Caco-2 (cell line): ENCODE measurements at places on chromosomes 12 and 14.

DNA sequence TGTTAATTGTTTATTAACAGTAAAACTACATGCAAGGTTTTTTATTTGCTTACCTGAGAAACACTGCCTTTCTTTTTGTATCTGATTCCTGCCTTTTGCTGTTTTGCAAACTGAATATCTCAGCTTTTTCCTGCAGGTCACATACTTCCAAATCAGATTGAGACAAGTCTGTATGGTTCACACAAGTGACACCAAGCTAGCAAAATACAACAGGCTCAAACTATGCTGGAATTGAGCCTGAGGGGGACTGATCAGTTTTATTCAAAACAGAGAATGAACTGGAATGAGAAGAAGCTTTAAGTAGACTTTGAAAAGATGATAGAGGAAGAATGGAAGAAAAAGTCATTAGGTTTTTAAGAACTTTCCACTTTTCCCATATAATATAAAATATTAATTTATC lies 12.2 kb upstream of the CDK17 start:
- H3K4me1 ChIP-seq = peaks cover 8% of the 10 kb centered on the region
- no peak overlapping the region for H3K4me3 ChIP-seq
- DNase-seq = no peak
- H3K36me3 ChIP-seq = no peaks in the 10 kb centered on the region
- H3K27me3 ChIP-seq = no peaks in the 10 kb centered on the region
- no peak overlapping the region for H3K27ac ChIP-seq

DNA sequence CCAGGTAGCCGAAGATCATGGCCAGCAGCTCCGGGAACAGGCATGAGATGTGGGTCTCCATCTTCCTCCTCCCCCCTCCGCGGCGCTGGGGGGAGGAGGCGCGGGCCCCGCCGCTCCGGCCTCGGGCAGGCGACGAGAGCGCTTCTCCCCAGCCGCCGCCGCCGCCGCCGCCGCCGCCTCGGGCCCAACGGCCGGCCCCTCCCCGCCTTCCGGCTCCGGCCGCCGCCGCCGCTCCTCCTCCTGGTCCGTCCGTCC lies 448 bp downstream of the FBXL14 start:
- peak overlapping the region; percentile 51 for H3K4me3 ChIP-seq
- H3K36me3 ChIP-seq = peaks cover 3% of the 10 kb centered on the region; the same call in 1 of the 2 replicates
- peak; percentile 71 for DNase-seq
- no peak overlapping the region for H3K27ac ChIP-seq

- peaks cover 2% of the 10 kb centered on the region for H3K27me3 ChIP-seq
- H3K27ac ChIP-seq = no peak overlapping the region
- no peak overlapping the region for H3K4me3 ChIP-seq
- H3K4me1 ChIP-seq = no peaks in the 10 kb centered on the region
- DNase-seq = no peak
- H3K36me3 ChIP-seq = no peaks in the 10 kb centered on the region
These were observed 150.8 kb downstream of the HELB start for GRCh38 chr12:66453120-66453519.

DNA sequence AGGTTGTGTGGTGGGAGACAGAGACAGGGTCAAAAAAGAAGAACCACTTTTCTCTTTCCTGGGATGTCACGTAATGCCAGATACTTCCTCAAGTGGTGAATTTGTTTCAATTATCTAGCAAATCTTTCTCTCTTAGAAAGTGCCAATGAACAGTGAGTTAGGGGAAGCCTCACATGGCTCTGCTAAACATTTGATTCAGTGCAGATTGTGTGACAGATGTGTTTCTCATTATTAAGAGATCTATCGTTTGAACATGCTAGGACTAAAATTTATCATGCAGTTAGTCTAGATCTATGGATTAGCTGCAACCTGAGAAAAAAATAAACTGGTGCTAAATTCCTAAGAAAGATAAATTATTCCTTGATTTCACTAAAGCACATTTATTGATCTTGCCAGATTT lies 247.8 kb downstream of the MDGA2 start:
- no peak overlapping the region for H3K27ac ChIP-seq
- H3K36me3 ChIP-seq = no peaks in the 10 kb centered on the region
- no peak overlapping the region for H3K4me3 ChIP-seq
- H3K4me1 ChIP-seq = no peaks in the 10 kb centered on the region
- no peaks in the 10 kb centered on the region for H3K27me3 ChIP-seq

DNA sequence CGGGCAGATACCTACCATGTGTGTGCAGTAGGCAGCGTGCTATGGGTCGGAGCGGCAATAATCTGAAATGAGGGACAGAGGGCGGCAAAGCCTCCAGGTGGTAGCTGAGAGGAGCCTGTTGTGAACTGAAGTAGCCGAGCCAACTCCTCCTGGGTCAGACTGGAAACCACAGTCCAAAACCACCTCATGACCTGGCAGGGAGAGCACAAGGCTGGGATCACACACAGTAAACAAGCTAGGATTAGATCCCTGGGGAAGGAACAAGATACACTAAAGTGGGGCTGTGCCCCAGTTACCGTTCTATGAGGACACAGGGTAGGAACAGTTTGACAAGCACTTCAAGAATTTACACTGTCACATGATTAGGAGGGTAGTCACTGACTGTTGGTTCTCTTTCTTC lies 49.0 kb downstream of the AREL1 start:
- H3K27me3 ChIP-seq = no peaks in the 10 kb centered on the region
- no peaks in the 10 kb centered on the region; the same call in none of the 2 replicates for H3K36me3 ChIP-seq
- no peak overlapping the region for H3K27ac ChIP-seq
- no peak overlapping the region for H3K4me3 ChIP-seq
- H3K4me1 ChIP-seq = no peaks in the 10 kb centered on the region

- H3K27me3 ChIP-seq = no peaks in the 10 kb centered on the region
- no peaks in the 10 kb centered on the region for H3K4me1 ChIP-seq
- DNase-seq = no peak
- no peak overlapping the region for H3K4me3 ChIP-seq
These were observed 61.3 kb downstream of the ADCK1 start for GRCh38 chr14:77861201-77861600.

DNA sequence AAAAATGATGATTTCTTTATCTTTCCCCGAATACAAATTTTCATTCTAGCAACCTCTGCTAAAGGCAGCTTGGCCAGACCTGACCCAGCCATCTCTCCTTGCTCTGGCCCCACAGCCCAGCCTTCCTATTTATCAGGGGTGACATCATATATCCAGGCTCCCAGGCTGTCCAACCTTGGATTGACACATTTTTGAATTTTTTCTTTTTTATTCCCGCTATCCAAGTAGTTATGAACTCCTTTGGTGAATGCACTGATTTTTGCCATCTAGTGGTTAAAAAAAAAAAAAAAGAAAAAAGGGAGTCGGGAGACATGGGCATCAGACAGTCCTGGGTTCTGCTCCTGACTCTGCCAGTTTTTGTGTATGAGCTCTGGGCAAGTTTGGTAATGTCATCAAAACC lies 120.5 kb downstream of the PTPN11 start:
- H3K27me3 ChIP-seq = no peaks in the 10 kb centered on the region
- H3K27ac ChIP-seq = no peak overlapping the region
- H3K36me3 ChIP-seq = no peaks in the 10 kb centered on the region
- no peak for DNase-seq
- H3K4me1 ChIP-seq = no peaks in the 10 kb centered on the region

DNA sequence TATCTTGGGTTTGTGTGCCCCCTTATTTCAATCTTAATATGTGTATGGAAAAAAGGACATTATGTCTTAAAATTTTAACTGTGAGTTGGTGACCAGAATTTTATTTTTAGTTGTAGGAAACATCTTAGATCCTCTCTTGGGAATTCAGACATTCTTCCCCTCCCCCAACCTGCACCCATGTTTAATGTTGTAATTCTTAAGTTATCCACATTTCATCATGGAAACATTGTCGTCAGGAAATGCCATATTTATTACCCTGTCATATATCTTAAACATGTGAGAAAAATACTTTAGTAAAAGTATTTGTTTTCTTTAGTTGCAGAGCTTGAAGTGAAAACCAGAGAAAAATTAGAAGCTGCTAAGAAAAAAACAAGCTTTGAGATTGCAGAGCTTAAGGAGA lies 30.3 kb downstream of the YEATS4 start:
- no peak overlapping the region for H3K27ac ChIP-seq
- peaks cover 21% of the 10 kb centered on the region for H3K4me1 ChIP-seq
- H3K27me3 ChIP-seq = no peaks in the 10 kb centered on the region
- no peak for DNase-seq
- H3K36me3 ChIP-seq = no peaks in the 10 kb centered on the region; the same call in 1 of the 2 replicates
- no peak overlapping the region for H3K4me3 ChIP-seq

DNA sequence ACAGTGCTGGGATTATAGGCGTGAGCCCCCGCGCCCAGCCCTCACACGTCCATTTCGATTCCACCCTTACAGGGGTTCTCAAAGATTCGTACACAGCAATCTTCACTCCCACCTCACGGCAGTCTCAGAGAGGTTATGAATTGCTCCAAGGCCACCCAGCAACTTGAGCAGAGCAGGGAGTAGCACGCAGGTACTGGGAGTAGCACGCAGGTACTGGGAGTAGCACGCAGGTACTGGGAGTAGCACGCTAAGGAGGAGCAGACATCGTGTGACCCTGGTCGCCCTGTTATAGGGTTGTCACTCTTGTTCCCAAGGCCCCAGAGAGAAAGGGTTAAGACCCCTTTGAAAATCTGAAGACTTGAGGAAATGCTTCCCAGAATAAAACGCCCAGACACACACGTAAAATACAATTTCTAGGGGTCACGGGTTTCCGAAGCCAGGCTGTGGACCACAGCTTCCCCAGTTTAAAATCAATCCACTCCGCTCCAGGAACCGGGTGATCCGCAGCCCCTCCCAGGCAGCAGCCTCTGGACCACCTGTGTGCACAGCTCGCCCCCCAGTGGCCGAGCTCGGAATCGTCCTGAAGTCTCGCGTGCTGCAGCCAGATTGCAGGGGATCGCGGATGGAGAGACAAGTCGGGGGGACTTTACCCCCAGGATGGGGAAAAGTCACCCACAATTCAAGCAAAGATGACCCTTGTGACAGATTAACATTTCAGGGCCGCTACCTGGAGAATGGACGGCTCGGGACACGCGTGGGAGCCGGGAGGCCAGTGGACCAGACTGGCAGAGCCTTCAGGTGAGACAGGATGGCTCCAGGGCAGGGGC lies 92.0 kb downstream of the SCARB1 start:
- H3K4me1 ChIP-seq = peaks cover 22% of the 10 kb centered on the region; the same call in 1 of the 2 replicates
- H3K27ac ChIP-seq = peak overlapping the region; percentile 9
- H3K36me3 ChIP-seq = no peaks in the 10 kb centered on the region
- peak; percentile 78 for DNase-seq
- H3K27me3 ChIP-seq = no peaks in the 10 kb centered on the region

- H3K27ac ChIP-seq = no peak overlapping the region
- no peak overlapping the region for H3K4me3 ChIP-seq
- no peaks in the 10 kb centered on the region for H3K36me3 ChIP-seq
- DNase-seq = no peak
- H3K27me3 ChIP-seq = no peaks in the 10 kb centered on the region
These were observed 214.8 kb upstream of the ALG10B start for GRCh38 chr12:38101753-38102152.

DNA sequence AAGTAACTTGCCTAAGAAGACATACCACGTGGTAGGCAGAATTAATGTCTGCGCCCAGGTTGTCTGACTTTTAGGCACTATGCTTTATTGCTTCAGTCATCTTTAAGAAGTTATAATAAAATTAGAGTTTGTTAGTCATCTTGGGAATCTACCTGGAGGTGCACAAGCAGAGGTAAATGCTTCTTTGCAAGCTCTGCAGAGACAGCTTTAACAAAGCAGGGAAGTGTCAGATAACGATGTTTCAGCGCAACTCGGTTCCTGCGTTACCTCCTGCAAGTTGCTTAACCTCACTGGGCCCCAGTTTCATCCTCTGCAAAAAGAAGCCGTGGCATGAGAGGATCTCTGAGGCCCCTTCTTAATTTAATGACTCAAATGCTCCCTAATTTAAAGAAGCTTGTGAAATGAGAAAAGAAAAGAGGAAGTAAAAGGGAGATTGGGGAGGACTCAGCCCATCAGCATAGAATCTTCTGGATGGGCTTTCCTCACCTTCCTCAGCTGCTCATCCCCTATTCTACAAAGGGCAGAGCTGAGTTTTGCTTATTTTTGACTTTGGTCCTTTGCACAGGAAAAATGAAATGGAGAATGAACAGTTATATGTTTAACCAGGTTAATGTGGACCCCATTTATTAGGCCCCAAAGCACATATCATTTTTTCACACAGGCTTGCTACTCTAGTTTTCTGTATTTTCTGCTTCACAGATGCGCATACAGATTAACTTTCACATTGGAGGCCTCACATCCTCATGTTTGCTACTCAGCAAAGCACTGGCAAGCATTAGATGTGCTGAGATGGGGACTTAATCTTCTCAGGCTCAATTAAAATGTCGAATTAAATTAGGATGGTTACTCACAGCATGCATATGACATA lies 5.1 kb downstream of the ARHGDIB start:
- peaks cover 11% of the 10 kb centered on the region for H3K4me1 ChIP-seq
- H3K27ac ChIP-seq = no peak overlapping the region
- no peak overlapping the region for H3K4me3 ChIP-seq
- H3K36me3 ChIP-seq = no peaks in the 10 kb centered on the region
- DNase-seq = no peak

- DNase-seq = no peak
- H3K36me3 ChIP-seq = no peaks in the 10 kb centered on the region; the same call in none of the 2 replicates
- H3K27me3 ChIP-seq = no peaks in the 10 kb centered on the region
- no peak overlapping the region for H3K27ac ChIP-seq
- no peaks in the 10 kb centered on the region for H3K4me1 ChIP-seq
- no peak overlapping the region for H3K4me3 ChIP-seq
These were observed 15.8 kb downstream of the NGDN start for GRCh38 chr14:23485326-23485725.

DNA sequence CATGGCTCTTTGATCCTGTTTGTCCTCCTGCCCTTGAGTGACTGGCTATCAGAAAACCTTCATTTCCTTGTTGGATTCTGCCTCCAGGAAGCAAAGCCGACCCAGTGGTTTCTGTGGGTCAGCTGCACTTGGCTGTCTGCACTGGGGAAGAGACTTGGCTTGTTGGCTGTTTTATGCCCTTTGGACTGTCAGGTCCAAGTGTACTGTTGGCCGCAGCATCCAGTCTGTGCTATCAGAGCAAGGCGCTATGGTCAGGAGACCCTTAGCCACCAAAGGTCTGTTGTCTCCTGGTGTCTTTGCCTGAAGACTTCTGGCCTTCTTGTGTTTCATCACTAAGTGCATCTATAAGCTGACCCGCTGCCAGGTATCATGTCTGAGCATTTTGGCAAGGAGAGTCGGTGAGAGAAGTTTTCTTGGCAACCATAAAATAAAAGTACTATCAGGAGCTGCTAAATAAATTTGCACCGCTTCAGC lies 177.4 kb upstream of the HIF1A start:
- no peaks in the 10 kb centered on the region for H3K36me3 ChIP-seq
- no peak overlapping the region for H3K4me3 ChIP-seq
- peaks cover 13% of the 10 kb centered on the region for H3K4me1 ChIP-seq
- H3K27me3 ChIP-seq = no peaks in the 10 kb centered on the region
- DNase-seq = no peak

- no peaks in the 10 kb centered on the region for H3K4me1 ChIP-seq
- no peaks in the 10 kb centered on the region for H3K36me3 ChIP-seq
- no peak overlapping the region for H3K27ac ChIP-seq
- no peak overlapping the region for H3K4me3 ChIP-seq
These were observed 11.4 kb upstream of the ASCL1 start for GRCh38 chr12:102946042-102946441.
